ENCODE measurements at places on chromosomes 2 and 18. TPM values are rescaled to one million over a fixed set of nuclear protein-coding genes. Genes with fewer than 3 reads are reported as not detected.

GRCh38 chr2:169664600-169664977, 29.6 kb downstream of the CFAP210 start:
- peaks cover 7% of the 10 kb centered on the region for H3K27me3 ChIP-seq
- no peaks in the 10 kb centered on the region for H3K36me3 ChIP-seq
- DNase-seq, result no peak

The VIT gene
- polyA plus RNA-seq, result 4.7 TPM

- no peaks in the 10 kb centered on the region for H3K27me3 ChIP-seq
- no peak overlapping the region for H3K27ac ChIP-seq
- H3K4me1 ChIP-seq, result no peaks in the 10 kb centered on the region
- DNase-seq, result no peak
- H3K4me3 ChIP-seq, result no peak overlapping the region
These were observed 1668.2 kb upstream of the SLC39A10 start for GRCh38 chr2:193988784-193989183.

DNA sequence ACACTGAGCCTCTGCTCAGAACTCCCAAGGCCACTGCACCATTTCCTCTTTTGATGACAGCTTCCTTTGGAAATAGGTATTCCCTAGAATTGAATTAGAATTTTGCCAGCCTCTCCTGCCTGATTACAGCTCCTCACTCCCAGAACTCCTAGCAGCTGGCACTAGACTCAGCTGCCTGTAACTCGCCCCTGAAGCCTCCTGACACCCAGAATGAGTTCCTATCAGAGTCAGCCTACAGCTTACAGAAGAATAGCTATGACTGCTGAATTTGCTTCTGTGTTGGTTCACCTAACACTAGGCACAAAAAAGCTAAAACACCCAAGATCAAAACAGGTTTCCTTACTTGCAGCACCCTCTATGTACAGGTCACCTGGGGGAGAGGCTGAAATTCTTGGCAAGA, 108.2 kb upstream of the PTPRM start:
- no peak for DNase-seq
- no peak overlapping the region for H3K4me3 ChIP-seq
- no peaks in the 10 kb centered on the region for H3K4me1 ChIP-seq
- no peak overlapping the region for H3K27ac ChIP-seq
- H3K27me3 ChIP-seq, result peaks cover 3% of the 10 kb centered on the region

GRCh38 chr2:222127660-222128059, 171.1 kb downstream of the PAX3 start:
- no peak for DNase-seq
- no peak overlapping the region for H3K27ac ChIP-seq
- H3K36me3 ChIP-seq, result no peaks in the 10 kb centered on the region
- no peaks in the 10 kb centered on the region for H3K4me1 ChIP-seq
- H3K4me3 ChIP-seq, result no peak overlapping the region

DNA sequence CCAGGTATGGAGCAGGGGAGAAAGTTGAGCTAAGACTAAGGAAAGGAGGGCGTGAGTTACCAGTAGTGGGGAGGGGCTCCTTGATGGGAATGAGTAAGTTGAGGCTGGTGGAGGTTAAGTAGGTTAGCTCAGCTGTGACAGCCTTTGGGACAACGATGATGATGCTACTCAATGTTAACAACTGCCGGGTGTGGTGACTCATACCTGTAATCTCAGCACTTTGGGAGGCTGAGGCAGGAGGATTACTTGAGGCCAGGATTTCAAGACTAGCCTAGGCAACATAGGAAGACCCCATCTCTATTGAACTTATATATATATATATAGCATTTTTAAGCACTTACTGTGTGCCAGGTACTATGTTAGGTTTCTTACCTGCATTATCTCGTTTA, 48.4 kb downstream of the HK2 start:
- H3K27ac ChIP-seq, result no peak overlapping the region
- no peaks in the 10 kb centered on the region for H3K27me3 ChIP-seq
- no peak overlapping the region for H3K4me3 ChIP-seq
- DNase-seq, result no peak

The CCDC178 gene
- polyA plus RNA-seq, result not detected
